ENCODE measurements at places on chromosomes 16 and 17.

DNA sequence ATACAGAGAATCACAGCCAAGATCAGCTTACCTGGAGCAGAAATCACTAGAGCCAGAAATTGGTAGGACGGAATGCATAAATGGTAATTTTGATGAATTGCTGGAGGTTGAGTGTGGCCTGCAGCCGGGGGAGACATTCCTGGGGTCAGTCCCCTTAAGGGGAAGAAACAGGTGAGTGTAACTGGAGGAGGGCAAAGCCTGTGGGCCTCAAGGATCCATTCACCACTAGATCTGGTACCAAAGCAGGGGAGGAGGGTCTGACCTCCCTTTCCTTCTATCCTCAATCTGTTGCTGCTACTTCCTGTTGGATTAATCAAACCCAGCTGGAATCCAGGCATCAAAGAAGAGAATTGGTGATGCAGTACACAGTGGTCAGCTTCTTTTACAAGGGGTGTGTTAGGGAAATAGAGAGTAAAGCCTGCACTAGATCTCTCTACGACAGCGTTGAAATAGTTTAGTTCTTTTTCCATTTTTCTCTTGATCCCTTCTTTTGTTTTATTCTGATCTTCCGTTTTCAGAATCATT is 8.6 kb upstream of the ABCA9 start:
- no peak for DNase-seq

DNA sequence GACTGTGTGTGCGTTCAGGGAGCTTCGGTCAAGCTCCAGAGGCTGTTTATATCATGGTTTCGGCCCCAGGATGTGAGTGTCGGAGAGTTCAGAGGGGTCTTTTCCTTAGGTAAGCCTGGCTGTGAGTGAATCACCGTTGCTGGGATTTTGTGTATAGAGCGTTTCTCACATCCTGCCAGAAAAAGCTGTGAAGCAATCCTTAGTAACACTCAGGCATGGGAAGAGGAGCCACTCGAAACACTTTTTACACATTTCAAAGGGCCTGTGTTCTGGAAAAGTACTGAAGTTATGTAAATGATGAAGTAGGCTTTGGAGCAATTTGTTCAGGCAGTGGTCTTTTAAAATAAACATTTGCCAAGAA is 662 bp downstream of the PGS1 start:
- no peak for DNase-seq

DNA sequence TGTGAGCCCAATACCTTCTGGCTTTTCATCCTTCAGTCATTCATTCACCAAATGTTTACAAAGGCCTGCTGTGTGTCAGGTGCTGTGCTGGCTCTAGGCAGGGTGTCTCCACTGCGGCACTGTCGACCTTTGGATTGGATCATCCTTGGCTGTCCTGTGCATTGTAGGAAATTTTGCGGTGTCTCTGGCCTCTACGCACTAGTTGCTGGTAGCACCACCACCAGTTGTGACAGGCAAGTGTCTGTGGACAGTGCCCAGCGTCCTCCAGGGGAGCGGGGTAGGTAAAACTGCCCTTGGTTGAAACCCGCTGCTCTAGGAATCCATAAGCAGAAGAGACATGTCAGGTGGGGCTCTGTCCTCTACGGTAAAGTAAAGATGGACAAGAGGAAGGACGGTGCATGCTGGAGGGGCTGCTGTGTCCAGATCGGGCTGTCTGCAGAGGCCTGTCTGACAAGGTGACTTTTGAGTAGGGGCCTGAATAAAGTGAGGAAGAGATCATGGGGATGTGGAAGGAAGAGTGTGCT is 123.7 kb downstream of the SNX29 start:
- no peak for DNase-seq

GRCh38 chr17:21174713-21175112 is 39.2 kb downstream of the TMEM11 start:
- no peak for DNase-seq

DNA sequence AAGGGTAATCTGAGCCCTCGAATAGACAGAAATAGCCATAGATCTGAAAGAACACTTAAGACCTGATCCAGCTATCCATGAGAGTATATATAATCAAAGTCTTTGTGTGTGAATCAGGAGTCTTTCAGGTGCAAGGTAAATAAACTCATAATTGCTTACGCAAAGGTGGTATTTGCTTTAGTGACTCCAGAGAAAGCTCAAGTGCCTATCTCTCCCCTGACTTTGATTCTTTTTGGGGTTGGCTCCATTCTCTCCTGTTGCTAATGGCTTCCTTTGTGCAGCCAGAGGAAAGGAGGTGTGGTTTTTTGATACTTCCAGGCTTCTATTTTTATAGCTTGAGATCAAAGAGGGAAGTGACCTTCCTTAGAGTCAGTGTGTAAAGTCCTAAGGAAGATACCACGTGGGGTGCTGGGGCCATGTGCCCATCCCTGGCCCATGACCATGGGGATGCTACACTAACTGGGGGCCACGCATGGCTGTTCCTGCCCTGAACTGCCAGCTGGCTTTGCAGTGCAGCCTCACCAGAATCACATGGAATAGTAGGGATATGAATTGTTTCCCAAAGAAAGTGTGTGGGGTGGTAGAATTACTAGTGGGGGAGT is 45.8 kb downstream of the TENT4B start:
- DNase-seq, result no peak

DNA sequence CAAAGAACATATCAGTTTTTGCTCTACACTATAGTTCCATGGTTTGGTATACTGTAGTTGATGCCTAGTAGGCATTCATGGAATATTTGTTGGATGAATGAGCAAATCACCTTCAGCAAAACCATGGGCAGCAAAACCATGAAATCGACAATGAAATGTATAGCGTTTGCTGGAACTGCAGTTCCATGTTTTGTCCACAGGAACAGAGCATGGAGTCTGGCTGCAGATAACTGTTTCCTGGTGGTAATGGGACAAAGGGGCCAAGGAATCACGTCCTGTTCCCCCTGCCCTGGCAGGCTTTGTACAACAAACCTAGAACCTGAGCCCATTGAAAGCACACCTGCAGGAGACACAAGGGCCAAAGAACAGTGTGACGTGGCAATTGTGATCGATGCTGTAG is 101.1 kb downstream of the USP31 start:
- no peak for DNase-seq

DNA sequence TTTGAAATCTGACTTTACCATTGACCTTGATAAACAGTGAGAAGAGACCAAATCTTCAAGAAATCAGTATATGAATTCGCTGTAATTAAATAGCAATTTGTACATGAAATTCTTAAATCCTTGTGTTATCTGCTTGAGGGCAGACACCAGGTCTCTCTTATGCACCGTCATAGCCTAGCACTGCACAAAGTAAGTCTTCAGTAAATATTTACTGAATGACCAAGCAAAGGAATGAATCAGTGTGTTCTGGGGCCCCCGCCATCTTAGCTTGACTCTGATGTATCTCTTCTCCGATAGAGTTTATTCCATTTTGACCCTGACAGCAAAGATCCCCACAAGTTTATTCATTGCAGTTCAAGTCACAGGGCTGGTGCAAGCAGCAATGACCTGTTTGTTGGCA is 328.0 kb downstream of the TMEM114 start:
- DNase-seq, result no peak

GRCh38 chr16:84448444-84448843 is 56.0 kb downstream of the MEAK7 start:
- no peak for DNase-seq

GRCh38 chr16:67951485-67951884 is 7.6 kb upstream of the LCAT start:
- no peak for DNase-seq

- peak; percentile 89 for DNase-seq
Observed at GRCh38 chr17:57665128-57665527, 80.0 kb downstream of the CCDC182 start.

GRCh38 chr16:54654429-54654828 is 276.2 kb upstream of the IRX5 start:
- peak; percentile 67 for DNase-seq

GRCh38 chr17:34246446-34246845 is 8.6 kb upstream of the CCL2 start:
- no peak for DNase-seq

GRCh38 chr16:89890886-89891657 is 17.7 kb downstream of the TCF25 start:
- no peak for DNase-seq

GRCh38 chr17:40355804-40356758 is 8.5 kb downstream of the GJD3 start:
- no peak for DNase-seq

DNA sequence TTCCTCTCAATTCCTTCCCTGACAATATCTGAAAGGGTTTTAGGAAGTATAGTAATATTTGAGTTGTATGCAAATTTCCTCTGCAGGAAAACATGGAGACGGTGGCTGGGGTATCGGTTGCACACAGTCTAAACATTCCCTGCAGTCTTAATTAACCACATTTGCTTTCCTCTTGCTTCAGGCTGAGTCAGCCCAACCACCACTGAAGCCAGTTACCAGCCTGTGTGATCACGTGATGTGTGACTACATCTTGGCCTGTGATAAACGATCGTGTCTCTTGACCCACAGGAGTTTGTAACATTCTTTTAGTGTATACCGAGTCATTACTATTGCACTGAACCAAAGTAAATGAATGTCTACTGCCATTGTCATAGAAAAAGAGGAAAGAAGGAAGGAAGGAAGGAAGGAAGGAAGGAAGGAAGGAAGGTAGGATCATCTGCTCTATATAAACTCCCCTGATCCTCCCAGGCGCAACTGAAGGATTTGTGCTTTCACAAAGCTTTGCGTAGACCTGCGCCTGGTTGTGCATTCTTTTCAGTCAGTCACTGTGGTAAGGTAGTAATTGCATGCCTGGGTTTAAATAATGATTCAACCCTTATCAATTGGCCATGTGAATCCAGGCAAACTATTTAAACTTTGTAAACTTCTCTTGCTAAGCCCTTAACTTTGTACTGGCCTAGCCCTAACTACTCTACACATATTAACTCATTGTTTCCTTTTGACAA is 280.6 kb upstream of the SALL1 start:
- DNase-seq, result no peak

DNA sequence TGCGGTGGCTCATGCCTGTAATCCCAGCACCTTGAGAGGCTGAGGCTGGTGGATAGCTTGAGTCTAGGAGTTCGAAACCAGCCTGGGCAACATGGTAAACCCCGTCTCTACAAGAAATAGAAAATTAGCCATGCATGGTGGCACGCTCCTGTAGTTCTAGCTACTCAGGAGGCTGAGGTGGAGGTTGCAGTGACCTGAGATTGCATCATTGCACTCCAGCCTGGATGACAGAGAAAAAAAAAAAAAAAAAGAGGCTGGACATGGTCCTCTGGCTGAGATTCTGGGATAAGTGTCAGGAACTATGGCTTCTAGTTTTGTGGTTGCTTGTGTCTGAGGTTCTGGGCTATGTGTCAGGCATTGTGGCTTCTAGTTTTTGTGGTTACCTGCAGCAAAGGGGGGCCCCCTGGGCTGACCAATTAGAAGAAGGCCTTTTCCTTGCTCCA is 7.0 kb downstream of the KSR1 start:
- no peak for DNase-seq

GRCh38 chr16:11253009-11253994 is 2.7 kb downstream of the SOCS1 start:
- DNase-seq, result no peak

DNA sequence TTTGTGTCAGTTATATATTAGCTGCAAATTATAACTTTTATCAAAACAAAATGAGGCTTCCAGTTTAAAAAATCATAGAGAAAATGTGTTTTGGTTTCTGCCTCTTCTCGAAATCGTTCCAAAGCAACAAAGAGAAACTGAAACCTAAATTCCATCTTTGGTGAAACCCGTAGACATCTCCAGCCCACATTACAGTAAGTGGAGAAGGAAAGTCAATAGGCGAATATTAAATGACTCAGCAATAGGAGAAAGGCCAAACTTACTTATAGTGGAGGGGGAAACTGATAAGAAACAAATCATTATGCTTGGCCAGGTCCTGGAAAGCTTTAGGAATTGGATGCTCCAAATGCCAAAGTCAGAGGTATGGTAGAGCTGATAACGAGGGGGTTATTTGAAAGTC is 103.0 kb upstream of the SHISA6 start:
- DNase-seq, result no peak

DNA sequence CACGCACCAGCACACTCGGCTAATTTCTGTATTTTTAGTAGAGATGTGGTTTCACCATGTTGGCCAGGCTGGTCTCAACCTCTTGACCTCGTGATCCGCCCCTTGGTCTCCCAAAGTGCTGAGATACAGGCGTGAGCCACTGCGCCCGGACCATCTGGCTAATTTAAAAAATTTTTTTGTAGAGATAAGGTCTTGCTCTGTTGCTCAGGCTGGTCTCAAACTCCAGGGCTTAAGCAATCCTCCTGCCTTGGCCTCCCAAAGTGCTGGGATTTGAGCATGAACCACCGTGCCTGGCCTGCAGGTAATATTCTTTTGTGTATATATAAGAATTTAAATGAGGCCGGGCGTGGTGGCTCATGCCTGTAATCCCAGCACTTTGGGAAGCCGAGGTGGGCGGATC is 115.0 kb downstream of the RPTOR start:
- no peak for DNase-seq

DNA sequence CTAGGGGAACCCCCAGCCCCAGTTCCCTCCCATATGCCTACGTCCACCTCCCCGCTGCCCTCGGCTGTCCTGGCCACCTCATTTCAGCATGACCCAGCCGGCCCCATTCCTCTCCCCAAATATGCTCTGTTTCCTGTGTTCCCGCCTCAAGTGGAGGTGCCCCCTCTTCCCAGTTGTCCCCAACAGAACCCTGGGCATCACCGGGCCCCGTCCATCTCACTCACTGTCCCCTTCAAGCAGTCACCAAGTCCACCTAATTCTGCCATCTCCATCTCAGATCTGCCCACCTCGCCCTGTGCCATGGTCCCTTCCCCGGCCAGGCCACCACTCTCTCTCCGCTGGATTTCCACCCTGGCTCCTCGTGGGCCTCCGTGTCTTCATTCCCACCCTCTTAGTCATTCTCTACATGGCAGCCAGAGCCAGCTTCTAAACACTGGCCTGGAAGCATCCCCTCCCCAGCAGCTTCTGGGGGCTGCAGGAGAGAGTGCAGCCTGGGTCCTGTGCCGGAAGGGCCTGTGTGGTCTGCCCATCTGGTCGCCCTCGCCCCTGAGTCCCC is 12.8 kb downstream of the CDK3 start:
- DNase-seq, result no peak

DNA sequence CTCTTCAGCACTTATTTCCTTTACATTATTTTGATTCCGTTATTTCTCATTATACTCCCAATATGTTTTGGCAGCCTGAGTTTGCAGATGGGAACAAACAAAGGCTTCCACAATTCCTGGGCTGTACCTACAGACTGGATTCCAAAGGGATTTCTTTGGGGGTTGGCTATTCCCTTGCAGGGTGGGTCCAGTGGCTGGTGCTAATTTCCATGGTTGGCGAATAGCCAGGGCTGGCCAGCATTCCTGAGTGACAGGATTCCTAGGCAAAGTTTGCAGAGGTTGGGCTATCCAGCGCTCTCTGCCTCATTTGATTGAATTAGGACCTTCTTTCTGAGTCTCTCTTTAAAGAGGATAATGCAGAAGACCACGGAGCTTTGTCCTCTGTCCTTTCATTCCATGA is 207.4 kb downstream of the MAF start:
- DNase-seq, result no peak

DNA sequence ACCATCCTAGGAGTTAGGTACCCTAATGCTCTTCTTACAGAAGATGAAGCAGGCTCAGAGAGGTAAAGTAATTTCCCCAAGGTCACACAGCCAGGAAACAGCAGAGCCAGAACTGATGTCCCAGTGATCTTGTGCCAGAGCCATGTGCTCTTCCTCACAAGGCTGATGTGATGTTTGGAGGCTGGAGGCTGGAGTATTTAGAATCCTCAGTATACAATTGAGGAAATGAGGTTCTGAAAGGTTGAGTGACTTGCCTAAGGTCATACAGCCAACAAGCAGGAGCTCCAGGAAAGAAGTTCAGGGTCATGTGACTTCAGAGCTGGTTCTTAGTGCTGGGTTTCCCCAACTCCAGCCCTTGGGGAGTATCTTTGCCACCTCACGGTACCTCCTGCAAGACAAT is 18.5 kb downstream of the ITPRIPL2 start:
- DNase-seq, result no peak

- DNase-seq, result no peak
Observed at GRCh38 chr16:70482624-70483023, 28.2 kb downstream of the FCSK start.
